Fibroblast of villous mesenchyme (primary cell): ENCODE measurements at places on chromosomes 3 and 15. TPM values are rescaled to one million over a fixed set of nuclear protein-coding genes. Genes with fewer than 3 reads are reported as not detected.

DNA sequence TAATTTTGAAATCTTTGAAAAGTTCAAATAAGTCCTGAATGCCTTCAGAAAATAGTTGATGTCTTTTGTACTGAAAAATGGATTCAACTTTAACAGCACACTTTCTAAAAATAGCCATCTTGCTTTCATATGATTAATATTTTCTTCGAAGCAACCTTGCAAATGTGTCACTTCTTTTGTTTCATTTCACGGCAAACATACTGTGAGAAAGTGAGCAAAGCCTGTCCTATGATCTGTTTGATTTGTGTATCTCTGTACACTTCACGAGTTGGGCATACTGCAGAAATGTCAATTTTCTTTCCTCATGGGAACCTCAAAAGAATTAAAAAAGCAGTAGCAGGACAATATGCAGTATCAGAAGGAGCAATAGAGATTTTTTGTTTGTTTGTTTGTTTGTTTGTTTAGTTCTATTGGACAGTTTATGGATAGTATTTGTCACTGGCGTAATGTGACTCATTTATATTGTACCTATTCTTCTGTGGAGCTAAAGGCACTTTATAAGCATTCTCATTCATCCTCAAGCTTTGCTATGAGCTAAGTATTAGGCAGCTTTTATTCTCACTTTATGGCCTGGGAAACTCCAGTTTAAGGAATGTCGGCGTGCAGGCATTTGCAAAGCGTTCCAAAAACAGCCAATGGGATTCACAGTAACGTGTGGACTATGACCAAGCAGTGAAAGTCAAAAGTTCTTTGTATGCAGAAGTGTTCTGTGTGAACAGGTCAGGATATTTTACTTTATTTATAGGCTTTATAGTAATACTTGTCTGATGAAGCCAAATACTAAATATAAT lies 572.0 kb downstream of the NAALADL2 start:
- DNase-seq = peak; percentile 36

DNA sequence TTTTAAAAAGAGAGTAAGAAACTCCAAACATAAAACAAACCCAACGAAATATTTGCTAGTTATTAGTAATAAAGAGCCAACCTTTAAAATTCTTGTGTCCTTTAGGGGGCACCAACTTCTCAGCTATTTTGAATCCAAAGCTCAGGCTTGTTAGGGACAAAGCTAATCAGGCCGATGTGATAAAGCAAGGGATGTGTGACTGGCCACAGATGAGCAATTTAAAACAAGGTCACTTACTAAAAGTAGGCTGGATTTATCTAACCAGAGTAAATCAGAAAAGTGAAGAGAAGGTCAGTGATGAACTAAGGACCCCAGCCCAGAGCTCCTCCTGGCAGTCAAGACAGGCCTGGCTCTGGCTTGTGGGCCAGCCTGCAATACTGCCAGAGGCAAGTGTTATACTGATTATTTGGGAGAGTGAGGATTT lies 108.5 kb downstream of the CYP19A1 start:
- DNase-seq = peak; percentile 61

DNA sequence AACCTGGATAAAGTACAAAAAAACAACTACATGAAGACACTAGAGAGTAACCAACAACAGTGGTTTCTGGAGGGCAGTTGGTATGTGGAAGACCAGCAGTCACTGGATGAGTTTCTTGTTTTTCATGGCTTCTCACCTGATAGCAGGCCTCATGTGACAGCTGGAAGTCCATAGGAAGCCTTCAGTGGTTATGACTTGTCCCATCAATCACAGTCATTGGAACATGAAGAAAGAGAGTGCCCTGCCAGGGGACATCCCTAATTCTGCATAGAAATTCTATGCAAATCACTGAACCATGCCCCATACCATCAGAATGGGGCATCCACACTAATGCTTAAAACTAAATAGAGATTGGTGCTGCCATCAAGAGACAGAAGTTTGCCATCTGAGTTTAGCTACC lies 81.6 kb downstream of the AKAP13 start:
- DNase-seq = no peak

GRCh38 chr15:83057696-83058376 lies 9.2 kb downstream of the BTBD1 start:
- DNase-seq = peak; percentile 25

DNA sequence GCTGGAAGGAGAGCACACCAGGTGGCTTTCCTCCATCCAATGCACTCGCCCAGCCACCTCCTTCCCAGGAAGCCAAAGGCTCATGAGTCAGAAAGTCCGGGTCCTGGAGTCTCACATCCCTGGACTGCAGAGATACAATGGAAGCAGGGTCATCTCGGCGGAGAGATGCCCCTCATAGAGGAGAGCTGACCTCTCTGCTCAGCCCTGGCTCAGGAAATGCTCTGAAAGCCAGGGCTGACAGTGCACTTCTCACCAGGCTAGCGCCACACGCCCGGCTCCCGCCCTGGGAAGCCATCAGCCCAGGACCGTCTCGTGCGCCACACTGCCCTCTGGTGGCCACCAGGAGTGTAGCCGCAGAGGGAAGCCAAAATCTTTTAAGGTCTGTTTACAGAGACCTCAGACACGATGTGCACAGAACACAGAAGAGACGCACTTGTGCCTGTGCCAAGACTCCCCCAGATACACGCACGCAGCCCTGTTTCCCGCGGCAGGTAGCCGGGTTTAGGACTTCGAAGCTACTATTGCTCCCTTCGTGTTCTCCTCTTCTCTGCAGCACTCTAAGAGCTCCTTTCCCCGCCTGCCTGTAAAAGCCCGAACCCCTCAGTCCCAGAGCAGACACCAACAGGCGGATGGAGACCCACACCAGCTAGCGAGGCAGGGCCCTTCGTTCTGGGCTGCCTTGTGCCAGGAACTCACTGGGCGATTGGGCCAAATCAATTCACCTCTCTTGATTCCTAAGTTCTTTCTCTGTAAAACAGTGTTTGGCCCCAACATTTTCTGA lies 9.7 kb downstream of the NTRK3 start:
- peak; percentile 54 for DNase-seq

DNA sequence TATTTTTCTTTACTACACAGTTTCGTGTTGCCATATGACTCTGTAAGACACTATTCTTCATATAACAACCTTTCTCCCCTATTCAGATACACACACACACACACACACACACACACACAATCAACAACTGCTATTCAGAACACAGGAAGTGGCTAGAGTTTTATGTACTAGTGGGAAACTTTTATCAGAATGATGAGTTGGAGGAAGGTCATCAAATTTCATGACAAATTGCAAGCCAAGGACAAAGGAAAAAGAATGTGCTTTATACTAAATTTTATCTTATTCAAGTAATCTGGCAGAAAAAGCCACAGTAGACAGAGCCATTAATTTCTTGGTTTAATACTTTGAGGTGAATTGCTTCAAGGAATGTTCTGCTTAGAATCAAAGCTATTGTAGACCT lies 899.8 kb downstream of the ROBO2 start:
- no peak for DNase-seq

CPLX3 gene
- not detected in 2 replicates for total RNA-seq

VGLL3 gene
- total RNA-seq = 102 and 223 TPM in 2 replicates
